ENCODE measurements at places on chromosomes 7 and 10. TPM values are rescaled to one million over a fixed set of nuclear protein-coding genes. Genes with fewer than 3 reads are reported as not detected.
A peak's percentile ranks its signal among the peaks of the same experiment; 100 is the strongest.

DNA sequence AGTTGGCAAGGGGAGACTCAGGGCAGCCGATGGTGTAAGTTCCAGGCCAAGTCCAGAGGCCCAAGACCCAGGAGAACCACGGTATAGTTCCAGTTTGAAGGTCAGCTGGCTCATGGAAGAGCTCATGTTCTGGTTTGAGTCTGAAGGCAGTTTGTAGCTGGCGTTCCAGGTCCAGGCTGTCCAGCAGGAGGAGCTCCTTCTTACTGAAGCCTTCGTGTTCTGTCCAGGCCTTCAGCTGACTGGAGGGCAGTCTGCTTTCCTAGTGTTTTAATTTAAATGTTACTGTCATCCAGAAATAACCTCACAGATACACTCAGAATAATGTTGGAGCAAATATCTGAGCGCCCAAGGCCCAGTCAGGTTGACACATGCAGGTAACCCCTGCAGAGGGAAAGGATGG lies 4.2 kb downstream of the SUN1 start:
- DNase-seq = peak; percentile 60

GRCh38 chr10:62981096-62981495 lies 152.0 kb upstream of the NRBF2 start:
- no peak for DNase-seq

- no peak for DNase-seq
Measured at GRCh38 chr7:117837841-117838240, 35.4 kb downstream of the CTTNBP2 start.

- no peak for DNase-seq
Measured at GRCh38 chr10:131872827-131873375, 27.9 kb upstream of the PPP2R2D start.

DNA sequence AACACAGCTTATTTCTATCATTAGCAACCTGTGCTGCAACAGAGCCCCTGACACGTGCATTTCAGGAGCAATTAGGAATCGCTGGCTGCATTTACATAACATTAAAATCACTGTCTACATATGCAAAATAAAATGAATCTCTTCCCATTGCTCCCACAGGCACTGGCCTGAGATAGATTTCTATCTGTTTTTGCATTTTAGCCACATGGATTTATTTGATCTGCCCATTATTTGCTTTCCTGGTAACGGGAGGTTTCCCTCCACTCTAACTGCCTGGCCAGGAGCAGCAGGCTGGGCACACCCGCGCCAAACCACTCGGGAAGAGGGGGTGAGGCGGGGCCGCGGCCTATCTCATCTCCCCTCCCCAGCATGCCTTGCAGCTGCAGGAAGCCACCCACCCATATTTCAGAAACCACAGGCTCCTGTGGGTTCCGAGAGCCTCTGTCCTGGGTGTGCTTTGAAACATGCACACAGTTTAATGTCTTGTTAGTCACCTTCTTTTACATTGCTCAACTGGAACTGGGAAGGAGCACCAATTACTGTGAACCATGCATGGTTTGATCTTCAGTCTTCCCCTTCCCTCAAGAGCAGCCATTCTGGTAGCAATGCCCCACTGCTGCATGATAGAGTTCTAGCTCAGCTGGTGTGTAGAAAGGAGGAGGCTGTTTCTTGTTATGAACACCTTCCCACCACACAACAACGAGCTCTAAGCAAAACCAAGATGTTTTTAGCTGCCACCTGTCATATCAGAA lies 37.7 kb upstream of the IKZF1 start:
- DNase-seq = no peak

DNA sequence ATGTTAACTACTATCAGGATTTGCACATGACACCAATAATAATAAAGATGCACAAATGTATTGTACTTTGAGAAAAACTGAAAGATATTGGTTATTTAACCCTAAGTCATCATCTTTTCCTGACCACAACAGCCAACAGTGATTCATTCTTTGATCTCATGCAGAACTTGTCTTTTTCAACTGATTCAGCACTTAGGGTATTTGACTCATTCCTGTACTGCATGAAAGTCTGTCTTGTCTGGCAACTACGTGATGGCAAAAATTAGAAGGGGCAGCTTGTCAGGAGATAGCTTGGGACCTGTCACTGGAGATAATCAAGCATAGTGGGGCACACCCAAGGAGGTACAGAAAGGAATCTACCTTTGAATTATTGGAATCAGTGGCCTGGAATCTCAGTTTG lies 77.8 kb upstream of the LRRC17 start:
- DNase-seq = peak; percentile 73

- DNase-seq = peak; percentile 45
Measured at GRCh38 chr7:140923358-140924006, 1.2 kb downstream of the BRAF start.

DNA sequence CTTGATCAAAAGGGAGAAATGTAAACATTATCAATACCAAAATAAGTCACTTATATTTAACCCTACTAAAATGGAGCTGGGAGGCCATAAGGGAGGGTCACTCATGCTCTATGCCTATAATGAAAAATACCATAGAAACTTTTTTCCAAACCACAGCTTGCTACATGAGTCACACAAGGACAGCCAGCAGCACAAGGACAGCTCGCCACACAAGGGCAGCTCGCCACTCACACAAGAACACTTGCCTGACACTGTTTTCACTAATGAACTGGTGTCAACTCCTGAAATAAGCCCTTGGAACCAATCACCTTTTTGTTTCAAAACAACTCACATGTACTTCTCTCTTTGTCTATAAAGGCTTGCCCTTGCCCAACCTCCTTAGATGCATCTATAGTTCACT lies 43.3 kb downstream of the FRMPD2 start:
- no peak for DNase-seq

GRCh38 chr7:155282671-155283070 lies 15.0 kb upstream of the INSIG1 start:
- no peak for DNase-seq

GRCh38 chr10:77710759-77711682 lies 73.4 kb upstream of the KCNMA1 start:
- DNase-seq = peak; percentile 73

- DNase-seq = no peak
Measured at GRCh38 chr10:8315619-8316021, 261.1 kb downstream of the GATA3 start.

- DNase-seq = no peak
Measured at GRCh38 chr10:128286762-128287500, 160.7 kb upstream of the MKI67 start.

CALHM1 gene
- polyA plus RNA-seq = not detected

CXCL12 gene
- polyA plus RNA-seq = 0.35 TPM

- DNase-seq = peak; percentile 99
Measured at GRCh38 chr7:30469303-30469702, 9.3 kb downstream of the NOD1 start.

DNA sequence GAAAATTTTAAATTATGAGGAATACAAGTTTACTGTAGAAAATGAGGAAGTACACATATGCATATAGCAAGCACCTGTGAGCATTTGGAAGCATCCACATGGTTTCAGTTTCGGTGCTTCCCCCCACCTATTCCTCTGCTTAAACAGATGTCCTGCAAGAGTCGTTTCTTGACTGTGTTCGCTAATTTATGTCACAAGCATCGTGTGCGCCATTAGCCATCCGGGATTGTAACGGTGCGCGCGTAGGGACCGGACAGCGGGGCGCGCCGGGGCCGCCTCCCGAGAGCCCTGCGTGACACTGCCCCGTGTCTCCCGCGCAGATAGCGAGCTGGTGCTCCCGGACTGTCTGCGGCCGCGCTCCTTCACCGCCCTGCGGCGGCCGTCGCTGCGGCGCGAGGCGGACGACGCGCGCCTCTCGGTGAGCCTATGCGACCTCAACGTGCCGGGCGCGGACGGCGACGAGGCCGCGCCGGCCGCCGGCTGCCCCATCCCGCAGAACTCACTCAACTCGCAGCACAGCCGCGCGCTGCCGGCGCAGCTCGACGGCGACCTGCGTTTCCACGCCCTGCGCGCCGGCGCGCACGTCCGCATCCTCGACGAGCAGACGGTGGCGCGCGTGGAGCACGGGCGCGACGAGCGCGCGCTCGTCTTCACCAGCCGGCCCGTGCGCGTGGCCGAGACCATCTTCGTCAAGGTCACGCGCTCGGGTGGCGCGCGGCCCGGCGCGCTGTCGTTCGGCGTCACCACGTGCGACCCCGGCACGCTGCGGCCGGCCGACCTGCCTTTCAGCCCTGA lies 90.9 kb downstream of the NEURL1 start:
- no peak for DNase-seq

GRCh38 chr7:155818820-155819168 lies 6.5 kb upstream of the SHH start:
- DNase-seq = no peak

DNA sequence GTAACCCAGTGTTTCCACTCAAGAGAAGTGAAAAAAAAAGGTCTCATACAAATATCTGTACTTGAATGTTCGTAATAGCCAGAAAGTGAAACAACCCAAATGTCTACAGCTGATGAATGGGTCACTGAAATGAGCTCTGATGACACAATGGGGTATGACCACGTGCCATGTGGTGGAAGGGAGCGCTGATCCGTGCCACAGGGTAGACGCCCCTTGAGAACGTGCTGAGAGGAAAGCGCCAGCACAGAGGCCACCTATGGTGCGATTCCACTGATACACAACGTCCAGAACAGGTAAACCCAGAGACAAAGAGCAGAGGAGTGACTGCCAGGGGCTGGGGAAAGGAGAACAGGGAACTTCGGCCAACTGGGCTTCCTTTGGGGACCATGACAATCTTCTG lies 50.3 kb downstream of the MAD1L1 start:
- no peak for DNase-seq

BMI1 gene
- 12.0 TPM for polyA plus RNA-seq

DNA sequence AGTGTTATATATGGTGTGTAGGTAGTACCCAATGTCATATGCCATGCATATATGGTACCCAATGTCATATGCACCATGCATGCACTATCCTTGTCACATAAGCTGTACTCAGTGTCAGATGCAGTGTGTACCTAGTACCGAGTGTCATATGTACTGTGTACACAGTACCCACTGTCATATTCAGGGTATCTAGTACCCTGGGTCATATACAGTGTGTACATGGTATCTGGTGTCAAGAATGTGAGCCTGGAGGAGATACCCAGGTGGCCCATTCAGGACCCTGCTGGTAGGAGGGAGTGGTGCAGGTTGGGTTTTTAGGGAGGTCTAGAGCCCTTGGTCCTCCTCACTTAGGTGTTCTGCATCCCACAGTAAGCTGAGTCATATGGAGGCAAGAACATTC lies 1.8 kb downstream of the ZMYND11 start:
- DNase-seq = peak; percentile 17

NPTX2 gene
- 0.16 TPM for polyA plus RNA-seq

DNA sequence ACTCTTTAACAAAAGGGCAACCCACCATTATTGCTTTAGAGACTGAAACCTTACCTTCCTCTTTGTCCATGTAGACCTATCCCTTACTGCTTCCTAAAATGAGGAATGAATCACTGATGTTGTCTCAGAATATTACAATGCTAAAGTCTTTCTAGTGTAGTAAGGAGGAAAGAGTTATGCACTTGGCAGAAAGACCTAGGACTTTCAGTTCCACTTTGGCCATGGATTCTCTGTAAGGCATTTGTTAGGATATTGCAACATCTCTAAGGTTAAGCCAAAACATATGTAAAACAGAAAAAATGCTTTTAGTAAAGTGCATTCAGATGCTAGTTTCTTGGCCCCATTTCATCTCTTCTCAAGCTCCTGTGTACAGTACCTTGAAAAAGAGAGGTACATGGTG lies 230.9 kb downstream of the PARD3 start:
- DNase-seq = peak; percentile 31

PAPOLB gene
- not detected for polyA plus RNA-seq

TACC2 gene
- polyA plus RNA-seq = 11.1 TPM

GNA12 gene
- polyA plus RNA-seq = 95.5 TPM

DNA sequence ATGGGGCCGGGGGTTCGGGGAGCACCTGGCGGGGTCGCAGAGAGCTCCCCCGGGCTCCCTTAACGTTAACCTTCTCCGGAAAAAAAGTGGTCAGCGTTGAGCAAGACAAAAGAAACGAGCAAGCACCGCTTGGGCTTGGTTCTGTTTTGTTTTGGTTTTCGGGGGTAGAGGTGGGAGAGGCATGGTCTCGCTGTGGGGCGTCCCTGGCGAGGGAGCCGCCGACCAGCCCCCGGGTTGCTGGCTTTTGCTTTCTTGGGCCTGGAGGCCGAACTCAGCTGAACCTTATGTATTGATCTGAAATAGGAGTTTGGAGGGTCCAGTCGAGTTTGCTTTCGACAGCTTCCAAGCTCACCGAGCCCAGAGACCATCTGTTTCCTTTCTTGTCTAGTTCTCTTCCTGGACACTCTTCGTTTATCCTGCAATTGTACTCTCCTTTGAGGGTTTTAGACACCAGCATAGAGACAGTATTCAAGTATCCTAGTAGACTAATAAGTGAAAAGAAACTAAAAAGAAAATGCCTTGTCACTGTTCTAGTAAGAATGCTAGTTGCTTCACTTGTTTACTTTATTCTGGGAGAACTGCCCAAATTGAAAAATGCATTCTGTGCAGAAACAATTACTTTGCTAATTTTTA lies 980 bp downstream of the FHIP2A start:
- peak; percentile 89 for DNase-seq

GRCh38 chr7:82105463-82105862 lies 335.6 kb upstream of the HGF start:
- DNase-seq = peak; percentile 78
